ENCODE measurements at places on chromosomes 12 and 14.

DNA sequence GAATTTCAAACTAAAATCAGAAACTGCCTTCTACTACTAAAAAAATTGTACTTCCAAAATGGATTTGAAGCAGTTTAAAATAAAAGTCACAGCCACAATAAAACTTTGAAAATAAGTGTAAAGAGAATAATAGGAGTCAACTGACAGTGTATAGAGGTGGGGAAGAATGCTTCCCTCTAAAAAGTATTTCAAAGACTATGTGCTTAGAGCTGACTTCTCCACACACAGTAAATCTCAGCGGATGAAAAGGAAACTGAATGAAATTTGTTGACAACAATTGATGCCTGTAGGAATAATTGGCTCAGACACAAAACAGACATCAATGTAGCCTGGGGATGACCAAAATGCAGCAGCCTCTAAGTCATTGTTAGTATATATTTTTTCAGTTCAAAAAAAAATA lies 7.9 kb downstream of the IGF1 start:
- no peak for DNase-seq

DNA sequence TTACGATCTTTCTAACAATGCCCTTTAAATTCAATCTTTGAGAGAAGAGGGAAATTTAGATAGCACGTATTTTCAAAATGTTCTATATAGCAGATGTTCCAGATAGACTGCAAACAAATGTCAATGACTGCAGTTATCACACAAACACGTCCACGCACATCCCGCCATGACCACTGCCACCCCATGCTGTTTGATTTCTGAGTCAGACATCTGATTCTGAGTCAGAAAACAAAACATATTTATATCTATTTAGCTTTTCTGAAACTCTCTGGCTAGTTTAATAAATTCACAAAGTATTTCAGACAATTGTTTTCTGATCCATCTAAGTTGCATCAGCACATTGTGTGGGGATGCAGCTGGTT lies 105.9 kb upstream of the BCAT1 start:
- peak; percentile 17 for DNase-seq

GRCh38 chr14:32472512-32473463 lies 143.7 kb downstream of the AKAP6 start:
- no peak for DNase-seq

DNA sequence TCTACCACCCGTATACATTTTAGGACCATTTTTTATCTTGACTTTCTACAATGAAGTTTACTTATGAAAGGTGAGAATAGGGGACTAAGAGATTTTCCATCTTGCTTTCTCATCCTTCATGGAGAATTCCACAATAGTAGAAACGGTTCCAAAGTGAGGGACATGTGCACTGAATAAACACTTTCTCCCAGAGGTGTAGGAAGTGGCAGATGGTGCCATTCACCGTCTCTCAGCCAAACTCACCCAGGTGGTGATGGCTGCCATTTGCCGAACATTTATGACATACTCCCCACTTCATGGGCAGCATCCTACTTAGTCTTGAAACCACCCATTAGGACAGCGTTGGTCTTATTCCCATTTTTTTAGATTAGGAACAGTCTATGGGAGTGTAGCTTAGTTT lies 540.5 kb downstream of the DIO2 start:
- DNase-seq = no peak

DNA sequence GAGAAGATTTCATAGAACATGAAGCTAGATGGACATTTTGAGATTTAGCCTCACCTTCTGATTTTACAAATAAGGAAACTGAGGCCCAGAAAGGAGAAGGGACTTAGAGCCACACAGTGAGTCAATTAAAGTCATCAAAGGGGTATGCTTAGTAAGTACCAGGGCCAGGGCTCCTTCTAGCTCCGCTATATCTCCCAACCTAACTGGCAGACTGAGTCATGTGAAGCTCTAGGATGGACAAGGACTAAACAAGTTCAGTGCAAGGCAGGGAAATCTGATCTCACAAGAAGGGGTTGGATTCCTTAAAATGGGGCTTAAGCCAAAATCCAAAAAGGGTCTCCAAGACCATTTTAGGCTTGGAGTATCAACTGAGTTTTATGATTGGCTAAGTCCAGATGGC lies 215.8 kb downstream of the PHLDA1 start:
- no peak for DNase-seq

DNA sequence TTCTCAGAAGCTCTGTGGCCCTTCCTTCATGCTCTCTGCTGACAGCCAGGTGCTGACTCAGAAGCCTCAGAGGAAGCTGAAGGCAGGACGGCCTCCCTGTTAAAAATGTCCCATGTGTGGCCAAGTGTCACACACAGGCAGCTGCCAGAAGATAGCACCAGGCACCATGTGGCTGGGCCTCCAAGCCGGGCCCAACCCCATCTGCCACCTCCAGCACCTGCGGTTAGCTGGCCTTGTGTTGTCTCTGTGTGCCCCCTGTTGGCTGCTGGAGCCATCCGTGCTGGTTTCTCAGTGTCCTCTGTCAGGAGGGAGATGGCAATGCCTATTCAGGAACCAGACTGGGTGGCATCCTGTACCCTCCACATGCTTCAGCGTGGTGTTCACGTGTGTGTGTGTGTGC lies 63.2 kb downstream of the TSPAN11 start:
- DNase-seq = no peak

DNA sequence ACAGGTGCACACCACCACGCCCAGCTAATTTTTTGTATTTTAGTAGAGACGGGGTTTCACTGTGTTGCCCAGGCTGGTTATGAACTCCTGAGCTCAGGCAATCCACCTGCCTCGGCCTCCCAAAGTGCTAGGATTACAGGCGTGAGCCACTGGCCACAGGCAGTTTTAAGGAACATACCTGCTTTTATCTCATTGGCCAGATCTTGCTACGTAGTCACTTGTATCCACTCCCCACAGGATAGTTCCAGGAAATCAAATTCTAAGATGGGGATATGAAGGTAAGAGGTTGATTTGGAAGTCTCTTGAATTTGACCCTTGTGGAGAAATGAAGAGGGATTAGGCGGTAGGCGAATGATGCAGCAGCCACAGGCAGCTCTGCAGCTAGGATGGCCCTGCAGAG lies 8.8 kb upstream of the PLEKHG6 start:
- no peak for DNase-seq

DNA sequence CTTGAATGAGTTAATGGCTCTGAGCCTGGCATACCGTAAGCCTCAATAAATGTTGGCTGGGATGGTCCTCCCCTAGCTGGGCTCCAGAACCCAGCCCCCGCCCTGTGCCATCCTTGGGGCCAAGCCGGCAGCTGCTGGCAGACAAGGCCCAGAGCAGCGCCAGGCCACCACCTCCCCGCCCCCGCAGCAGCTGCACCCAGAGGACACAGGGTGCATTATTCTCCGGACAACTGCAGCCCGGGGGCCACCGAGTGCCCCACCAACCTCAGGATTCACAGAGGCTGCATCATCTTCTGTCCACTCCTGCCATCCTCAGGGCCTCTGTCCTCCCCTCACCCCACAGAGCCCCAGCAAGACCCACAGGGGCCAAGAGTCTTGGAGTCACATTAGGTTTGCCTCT lies 92.7 kb downstream of the NCOR2 start:
- no peak for DNase-seq

DNA sequence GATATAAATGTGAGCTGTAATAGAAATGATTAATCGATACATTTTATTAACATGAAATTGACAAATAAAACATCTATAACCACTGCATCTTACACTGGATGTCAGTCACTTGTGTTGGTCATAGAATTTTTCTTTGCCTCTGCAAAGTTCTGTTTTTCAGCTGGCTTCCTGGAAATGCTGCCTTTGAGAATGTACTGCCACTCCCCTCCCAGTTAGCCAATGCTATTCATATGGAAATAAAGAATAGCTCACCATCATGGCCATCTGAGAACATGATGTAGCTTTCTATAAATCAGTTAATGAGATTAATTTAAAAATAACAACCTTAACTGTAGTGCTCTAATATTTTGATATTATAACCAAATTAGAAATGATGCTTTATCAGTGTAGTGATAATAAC lies 41.1 kb downstream of the SLCO1B1 start:
- DNase-seq = no peak

DNA sequence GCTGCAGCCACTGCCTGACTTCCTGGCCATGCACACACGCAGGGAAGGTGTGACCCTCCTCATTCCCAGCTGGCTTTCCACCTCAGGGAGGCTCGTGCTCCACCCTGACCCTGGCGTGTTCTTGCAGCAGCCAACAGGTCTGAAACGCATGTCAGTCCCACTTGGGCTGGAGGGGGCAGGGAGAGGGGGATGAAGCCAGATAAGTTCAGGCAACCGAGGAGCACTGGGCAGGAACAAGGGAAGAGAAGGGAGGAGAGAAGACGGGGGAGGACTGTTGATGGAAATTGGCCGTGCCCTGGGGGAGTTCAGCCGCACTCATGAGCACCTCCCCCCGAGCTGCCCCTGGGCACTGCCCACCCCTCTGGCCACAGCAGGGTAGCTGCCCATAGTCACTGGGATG lies 182.4 kb upstream of the PRMT8 start:
- DNase-seq = no peak

DNA sequence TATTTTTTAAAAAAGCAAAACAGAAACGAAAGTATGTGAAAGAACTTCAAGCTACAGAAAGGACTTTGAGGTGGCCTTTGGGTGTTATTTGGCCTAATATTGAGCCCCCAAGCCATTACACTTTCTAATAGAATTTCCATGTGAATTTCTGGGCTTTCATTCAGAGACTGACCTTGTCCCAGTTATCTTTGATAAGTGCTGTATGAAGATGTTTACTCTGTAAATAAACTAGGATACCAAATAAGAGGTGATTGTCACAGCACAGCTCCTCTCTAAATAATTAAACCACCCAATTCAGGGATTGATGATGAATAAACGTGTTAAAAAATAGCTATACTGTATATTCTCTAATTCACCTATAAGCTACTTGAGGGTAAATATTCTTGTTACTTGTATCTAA lies 32.8 kb upstream of the PPFIBP1 start:
- DNase-seq = no peak

DNA sequence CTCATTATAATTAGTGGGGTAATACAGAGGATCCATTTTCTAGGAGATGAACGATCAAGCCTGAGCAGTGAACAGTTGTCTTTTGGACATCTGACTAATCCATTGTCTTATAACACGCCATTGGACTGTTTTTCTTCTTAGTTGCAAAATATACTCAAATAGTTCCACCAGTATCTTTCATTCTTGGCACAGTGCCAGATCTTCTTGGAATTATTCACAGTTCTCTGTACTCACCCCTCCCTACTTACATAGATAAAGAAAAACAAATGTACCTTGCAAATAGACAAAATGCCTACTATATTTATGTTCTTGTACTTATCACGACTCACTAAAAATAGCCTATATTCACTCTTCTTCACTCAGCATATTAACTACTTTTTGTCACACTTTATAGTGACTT lies 3.8 kb downstream of the CBLN3 start:
- no peak for DNase-seq

DNA sequence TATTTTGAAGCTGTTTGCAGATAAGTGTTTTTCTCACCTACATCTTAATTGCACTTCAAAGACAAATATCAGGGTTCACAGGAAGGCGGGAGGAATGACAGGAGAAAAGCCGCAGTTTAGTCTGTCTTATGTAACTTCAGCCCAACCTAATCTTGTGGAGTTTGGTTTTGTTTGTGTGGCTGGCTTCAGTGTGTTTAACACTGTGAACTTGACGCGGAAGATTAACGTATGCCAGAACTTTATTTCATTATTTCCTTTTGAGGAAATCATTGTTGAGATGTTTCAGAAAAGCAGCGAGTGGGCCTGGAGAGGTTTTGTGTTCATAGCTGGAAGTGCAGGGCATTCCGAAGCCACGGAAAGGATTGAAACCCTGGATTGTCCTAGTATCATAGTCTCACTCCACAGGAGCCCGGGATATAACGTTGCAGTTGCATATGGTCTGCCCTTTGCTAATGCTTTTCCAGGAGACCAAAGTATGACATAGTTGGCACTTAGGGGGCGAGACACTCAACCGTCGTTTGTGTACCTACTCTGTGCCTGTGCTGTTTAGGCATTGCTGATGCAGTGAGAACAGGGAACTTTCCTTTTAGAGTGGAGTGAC lies 2.0 kb downstream of the PELI2 start:
- no peak for DNase-seq

DNA sequence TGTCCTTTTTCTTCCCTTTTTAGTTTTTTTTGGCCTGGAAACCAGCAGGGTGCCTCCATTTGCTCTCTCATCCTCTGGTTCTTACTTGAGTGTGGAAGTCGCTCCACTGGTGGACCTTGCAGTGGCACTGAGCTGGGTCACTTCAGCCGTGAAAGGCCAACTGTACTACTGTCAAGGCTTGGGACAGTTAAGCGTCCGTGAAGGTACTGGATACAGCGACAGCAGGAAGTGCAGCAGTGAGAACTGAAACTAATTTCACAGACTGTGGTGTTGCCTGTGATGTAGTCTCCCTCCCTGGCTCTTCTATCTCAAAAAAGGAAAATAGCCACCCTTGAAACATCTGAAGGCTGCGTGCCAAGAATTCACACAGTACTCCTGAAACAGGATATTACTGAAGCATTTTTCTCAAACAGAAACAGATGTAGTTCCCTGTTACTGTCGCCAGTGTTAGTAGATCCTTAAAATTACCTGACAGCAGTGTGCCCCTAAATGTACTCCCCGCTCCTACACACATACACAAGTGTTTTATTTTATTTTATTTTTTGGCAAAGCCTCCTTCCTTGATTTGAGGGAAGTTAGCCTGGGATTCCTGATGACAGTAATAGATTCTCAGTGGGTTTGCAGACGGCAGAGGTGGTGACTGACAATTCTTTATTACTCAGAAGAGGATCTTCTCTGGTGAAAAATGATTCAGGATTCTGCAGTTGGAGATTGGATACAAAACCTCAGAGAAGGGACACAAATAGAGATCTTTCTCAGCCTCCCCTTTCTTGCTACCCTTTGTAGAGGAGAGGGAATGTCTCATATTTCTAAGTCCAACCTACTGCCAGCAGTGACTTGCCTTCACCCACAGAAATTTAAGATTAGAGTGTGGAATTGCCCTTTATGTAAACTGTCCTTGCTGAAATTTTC lies 4.4 kb downstream of the SUSD6 start:
- peak; percentile 16 for DNase-seq

GRCh38 chr14:74627076-74627475 lies 15.0 kb upstream of the LTBP2 start:
- no peak for DNase-seq

- no peak for DNase-seq
Measured at GRCh38 chr14:22526744-22527143, 62.3 kb downstream of the DAD1 start.

DNA sequence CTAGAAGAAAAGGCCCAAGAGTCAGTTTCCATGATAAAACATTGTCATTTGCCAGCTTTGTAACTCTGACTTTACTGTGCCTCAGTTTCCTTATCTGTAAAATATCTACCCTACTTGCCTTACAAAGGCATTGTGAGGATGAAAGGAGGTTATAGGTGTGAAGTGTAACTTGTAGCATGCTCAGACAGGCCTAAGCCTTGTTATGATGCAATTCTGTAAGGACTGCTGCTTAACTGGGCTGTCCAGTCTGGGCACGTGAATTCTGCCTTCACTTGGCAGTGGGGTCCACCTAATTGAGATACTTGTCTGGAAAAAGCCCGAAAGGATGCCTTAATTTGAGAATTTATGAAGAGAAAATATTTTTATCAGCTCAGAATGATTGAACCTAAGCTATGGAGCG lies 114.5 kb upstream of the DYRK2 start:
- no peak for DNase-seq

- DNase-seq = no peak
Measured at GRCh38 chr12:108928695-108929094, 48.8 kb downstream of the DAO start.
